ENCODE measurements at places on chromosomes 1 and 21. TPM values are rescaled to one million over a fixed set of nuclear protein-coding genes. Genes with fewer than 3 reads are reported as not detected.

The PTGS2 gene
- polyA plus RNA-seq, result 12.3 TPM

The SELE gene
- 0.84 TPM for polyA plus RNA-seq

DNA sequence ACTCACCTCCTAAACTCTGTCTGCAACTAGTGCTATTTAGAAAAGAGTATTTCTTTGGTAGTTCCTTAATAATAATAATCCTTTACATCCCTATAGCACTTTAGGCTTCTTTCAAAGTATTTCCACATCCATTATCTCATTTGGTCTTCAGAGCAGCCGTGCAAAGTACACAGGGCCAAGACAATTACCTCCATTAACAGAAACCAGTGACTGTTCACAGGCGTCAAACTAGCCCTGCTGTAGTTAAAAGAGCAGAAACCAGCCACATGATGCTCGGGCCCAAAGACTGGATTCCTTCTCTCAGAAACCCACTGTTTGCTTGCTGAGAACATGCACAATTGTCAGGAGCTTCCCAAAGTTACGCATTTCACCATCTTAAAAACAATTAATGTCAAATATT is 396.0 kb upstream of the DAB1 start:
- DNase-seq, result peak; percentile 83

- no peak for DNase-seq
These were observed 1.5 kb upstream of the HSPA13 start for GRCh38 chr21:14384453-14384852.

DNA sequence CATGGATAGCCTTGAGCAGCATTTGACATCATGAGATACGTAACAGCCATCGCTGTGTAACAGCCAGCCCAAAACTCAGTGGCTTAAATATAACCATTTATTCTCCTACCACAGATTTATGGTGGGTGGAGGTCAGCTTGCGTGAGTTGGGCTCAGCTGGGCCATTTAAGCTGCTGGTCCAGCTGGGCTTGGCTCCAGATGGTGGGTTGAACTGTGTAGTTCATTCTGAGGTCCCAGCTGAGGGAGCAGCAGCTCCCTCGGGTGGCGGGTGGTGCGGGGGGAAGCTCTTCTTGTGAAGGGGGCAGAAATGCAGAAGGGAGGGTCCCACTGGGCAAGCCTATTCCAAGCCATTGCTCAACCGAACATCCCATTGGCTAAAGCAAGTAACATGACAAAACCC is 75.9 kb downstream of the IGSF21 start:
- no peak for DNase-seq

- DNase-seq, result no peak
These were observed 63.9 kb downstream of the URB2 start for GRCh38 chr1:229689904-229690303.

The HJV gene
- 0.46 TPM for polyA plus RNA-seq

DNA sequence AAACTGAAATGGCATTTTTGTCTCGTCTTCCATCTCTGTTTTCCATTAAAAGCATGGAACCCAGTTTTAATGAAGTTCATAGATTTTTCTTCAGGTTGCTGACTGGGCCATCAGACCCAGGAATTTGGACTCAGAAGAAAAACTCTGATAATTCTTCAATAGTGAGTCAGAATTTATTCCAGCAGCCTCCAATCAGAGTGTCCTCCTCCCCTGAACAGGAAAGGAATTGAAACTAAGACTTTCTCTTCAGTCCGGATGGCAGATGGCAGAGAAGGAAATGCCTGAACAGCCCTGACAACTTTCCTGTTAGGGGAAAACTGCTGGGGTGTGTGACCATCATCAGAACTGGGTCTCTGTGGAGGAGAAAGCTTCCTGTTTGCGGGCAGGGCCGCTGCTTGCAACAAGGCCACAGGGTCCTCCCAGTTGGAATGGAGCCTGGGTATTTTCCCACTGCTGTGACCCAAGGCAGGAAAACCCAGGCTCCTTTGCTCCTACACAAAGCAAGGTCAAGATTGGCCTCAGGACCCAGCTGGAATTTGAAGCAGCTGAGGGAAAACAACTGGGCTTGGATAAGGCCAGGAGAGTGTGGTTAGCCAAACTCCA is 20.7 kb downstream of the CD34 start:
- peak; percentile 35 for DNase-seq

GRCh38 chr1:118360817-118361216 is 175.8 kb upstream of the SPAG17 start:
- DNase-seq, result no peak

- DNase-seq, result no peak
These were observed 4.1 kb upstream of the GRIK1 start for GRCh38 chr21:29943885-29944284.

The TEX38 gene
- 0.09 TPM for polyA plus RNA-seq

GRCh38 chr1:200128944-200129879 is 101.7 kb downstream of the NR5A2 start:
- no peak for DNase-seq

GRCh38 chr1:67831850-67832513 is 1.3 kb downstream of the GNG12 start:
- peak; percentile 59 for DNase-seq

- no peak for DNase-seq
These were observed 39.7 kb downstream of the MAP3K21 start for GRCh38 chr1:233367057-233367803.

The PAQR6 gene
- 12.9 TPM for polyA plus RNA-seq

GRCh38 chr1:6909857-6910256 is 124.6 kb downstream of the CAMTA1 start:
- DNase-seq, result no peak

- no peak for DNase-seq
These were observed 174.6 kb downstream of the TRIM33 start for GRCh38 chr1:114336360-114336759.

The ZBTB8B gene
- 0.25 TPM for polyA plus RNA-seq

DNA sequence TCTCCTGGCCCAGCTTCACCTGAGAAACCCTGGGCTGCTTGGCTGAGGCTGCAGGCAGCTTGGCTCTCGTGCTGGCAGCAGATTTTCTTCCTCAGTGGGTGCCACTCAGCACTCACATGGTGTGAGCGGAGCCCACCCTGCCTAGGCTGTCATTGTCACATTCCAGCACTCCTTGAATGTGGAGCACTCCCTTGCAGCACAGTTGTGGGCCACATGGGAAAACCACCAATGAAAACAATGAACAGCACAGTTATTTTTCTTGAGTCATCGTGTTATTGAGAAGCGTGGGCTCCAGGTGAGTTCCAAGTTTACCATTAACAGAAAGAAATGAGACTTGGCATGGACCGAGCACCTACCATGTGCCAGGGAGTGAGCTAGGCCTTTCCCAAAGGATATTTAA is 27.2 kb upstream of the TRIM67 start:
- DNase-seq, result no peak

Data from large intestine (tissue), 12 donors.